Activated CD4-positive, alpha-beta T cell treated with anti-CD3 and anti-CD28 coated beads, Interleukin-2, amount 50 U/mL, for 16 hours (primary cell): ENCODE measurements at places on chromosomes 6 and 20.
A peak's percentile ranks its signal among the peaks of the same experiment; 100 is the strongest.

- no peak for DNase-seq
Measured at GRCh38 chr6:15916581-15916980, 212.3 kb upstream of the MYLIP start.

DNA sequence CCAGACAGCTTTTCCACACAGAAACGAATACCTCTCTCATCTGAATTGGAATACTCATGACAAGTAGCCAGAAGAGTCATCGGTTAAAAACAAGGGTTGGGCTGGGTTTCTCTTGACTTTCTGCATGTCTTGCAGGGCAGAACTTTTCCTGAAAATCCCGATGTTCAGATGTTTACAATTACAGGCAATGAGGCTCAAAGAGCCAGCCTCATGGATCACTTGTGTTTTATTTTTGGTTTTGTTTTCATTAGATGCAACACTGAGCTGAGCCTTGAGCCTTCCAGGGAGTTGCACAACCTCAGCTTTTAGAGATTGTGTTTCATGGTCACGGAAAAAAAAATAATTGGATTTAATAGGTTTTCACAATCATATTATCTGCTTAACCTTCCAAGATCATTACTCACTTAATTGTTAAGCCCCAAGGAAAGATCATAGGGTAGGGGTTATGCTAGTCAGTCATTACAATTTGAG is 288.1 kb upstream of the PRDM1 start:
- no peak for DNase-seq

DNA sequence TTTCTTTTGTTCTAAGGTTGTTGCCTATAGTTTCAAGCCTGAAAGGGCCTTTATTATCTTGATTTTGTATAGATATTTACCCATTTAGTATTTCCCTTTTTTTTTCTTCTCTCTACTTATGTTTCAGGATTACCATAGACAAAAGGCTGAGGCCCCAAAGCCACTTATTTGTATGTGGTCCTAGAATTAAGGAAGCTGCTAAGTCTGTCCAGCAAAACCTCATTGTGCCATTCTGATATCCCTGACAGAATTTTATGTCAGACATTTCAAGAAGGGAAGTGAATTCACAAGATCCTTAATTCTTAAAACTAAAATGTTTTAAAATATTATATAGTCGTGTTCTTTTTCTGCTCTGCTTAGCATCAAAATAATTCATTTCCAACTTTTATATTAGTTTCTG is 6.9 kb downstream of the HAO1 start:
- DNase-seq, result no peak

- DNase-seq, result no peak
Measured at GRCh38 chr6:21824431-21825177, 231.1 kb downstream of the SOX4 start.

DNA sequence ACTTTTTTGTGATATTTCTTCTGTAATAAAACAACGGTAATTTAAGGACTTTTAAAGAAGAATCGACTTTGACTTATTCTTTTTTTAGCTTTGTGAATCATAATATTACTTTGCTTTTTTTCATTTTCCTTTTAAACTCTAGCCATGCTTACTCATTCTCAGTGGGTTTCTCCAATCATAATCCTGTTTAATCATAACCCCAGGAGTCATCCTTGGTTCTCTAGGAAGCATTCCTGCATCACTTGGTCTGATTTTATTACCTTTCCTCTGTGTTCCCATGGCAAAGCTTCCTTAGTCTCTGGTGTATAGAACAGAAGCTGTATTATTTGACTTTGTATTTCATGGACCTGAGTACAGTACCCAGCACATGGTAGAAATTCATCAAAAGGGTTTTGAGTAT is 223.5 kb downstream of the CDKAL1 start:
- DNase-seq, result no peak

DNA sequence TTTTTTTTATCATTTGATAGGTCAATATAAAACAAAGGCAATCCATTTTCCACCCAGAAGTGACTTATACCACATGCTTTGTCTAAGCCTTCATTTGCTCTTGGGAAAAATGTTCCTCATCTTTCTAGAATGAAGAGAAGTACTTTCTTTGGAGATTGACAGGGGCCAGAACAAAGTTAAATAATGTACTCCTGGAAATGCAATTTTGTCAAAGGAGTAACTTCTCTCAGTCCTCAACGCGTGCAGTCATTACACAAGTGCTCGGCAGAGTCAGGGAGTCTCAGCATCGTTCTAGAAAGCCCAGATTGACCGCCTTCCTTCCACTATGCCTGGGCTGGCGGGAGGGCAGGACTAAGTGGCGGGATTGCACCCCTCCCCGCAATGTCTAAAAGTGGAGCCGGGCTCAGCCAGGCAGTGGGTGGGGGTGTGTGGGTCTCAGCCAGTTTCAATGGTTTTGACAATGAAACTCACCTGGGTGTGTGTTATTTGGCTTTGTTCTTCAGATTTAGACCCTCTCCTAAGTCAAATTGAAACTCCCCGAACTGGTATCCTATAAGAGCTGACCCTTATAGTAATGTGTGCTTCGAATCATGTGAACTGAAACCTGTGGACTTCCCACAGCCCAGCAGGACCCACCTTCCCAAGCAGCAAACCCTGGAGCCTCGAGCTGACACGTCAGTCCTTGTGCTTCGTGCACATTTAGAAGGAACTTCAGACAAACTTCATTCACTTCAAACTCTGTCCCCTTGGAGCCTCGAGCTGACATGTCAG is 63.2 kb upstream of the DUSP22 start:
- DNase-seq, result no peak

DNA sequence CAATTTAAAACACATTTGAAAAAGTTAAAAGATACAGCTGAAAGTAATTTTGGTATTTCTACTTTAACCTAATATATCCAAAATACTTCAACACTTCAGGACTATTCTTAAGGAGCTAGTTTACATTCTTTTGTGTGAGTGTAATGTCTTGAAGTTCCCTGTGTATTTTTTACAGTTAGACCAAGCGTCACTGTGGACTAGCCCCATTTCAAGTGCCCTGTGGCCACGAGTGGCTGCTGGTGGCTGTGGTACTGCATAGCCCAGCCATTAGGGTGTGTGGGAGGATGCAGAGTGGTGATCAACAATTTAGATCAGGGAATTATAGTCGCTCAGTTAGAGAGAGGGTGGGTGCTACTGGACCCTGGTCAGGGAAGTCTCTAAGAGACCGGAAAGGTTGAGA is 869 bp upstream of the CST5 start:
- DNase-seq, result no peak

DNA sequence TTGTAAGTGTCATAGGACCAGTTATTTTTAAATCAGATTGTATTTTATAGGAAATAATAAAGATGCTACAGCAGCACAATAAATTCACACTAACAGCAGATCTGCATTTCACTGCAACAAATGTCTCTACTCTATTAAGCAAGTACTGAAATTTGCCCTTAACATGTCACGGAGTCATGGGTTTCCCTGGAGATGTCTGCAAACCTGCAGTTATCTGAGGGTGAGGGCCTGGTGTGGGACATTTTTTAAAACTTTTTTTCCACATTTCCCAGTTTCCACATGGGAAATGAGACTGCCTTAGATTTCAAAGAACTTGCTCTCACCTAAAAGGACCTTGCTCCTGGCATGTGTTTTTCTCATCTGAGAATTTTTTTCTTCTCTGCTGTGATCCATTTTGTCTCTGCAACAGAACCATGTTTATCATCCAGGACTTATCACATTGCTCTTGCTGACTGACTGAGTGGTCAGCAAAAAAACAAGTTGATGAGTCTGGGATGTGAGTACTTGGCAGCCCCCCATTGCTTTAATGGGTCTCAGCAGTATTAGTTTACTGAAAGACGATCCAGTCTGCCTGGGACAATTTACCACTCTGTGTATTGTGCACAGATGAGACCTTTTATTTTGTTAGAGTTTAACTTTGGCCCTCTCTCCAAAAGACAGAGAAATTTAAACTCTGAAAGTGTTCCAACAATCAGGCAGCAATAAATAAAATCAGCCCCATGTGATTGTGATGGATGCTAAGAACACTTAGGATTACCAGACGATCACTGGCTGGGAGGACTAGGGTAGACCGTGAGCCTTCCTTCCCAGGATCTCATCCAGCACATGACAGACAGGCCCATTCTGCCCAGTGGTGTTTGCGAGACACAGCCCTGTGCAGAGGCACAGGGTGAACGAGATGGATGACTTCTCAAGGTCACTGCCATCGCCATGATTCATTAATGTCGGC is 268.8 kb downstream of the BTBD9 start:
- DNase-seq, result no peak

- DNase-seq, result no peak
Measured at GRCh38 chr6:44020148-44020547, 107.1 kb downstream of the MRPL14 start.

GRCh38 chr20:63056236-63057170 is 49.7 kb upstream of the BHLHE23 start:
- peak; percentile 17 for DNase-seq

DNA sequence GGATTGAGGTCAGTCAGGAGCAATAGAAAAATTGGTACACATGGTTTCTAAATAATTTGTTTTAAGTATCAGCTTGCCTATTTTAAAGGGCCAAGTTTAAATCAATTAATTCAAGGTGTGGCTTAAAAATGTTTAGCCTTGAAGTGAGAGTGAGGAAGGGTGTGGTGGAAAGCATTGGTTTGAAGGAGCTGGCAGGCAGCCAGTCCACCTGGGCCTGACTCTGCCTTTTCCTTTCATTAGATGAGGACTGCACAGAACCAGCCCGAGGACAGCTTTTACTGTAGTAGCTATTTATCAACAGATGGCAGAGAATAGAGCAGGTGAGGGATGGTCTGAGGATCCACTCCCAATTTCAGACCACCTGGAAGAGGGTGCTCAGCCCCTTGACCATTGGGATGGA is 42.4 kb downstream of the DHX35 start:
- DNase-seq, result no peak

GRCh38 chr6:15287670-15288375 is 42.0 kb downstream of the JARID2 start:
- DNase-seq, result no peak

DNA sequence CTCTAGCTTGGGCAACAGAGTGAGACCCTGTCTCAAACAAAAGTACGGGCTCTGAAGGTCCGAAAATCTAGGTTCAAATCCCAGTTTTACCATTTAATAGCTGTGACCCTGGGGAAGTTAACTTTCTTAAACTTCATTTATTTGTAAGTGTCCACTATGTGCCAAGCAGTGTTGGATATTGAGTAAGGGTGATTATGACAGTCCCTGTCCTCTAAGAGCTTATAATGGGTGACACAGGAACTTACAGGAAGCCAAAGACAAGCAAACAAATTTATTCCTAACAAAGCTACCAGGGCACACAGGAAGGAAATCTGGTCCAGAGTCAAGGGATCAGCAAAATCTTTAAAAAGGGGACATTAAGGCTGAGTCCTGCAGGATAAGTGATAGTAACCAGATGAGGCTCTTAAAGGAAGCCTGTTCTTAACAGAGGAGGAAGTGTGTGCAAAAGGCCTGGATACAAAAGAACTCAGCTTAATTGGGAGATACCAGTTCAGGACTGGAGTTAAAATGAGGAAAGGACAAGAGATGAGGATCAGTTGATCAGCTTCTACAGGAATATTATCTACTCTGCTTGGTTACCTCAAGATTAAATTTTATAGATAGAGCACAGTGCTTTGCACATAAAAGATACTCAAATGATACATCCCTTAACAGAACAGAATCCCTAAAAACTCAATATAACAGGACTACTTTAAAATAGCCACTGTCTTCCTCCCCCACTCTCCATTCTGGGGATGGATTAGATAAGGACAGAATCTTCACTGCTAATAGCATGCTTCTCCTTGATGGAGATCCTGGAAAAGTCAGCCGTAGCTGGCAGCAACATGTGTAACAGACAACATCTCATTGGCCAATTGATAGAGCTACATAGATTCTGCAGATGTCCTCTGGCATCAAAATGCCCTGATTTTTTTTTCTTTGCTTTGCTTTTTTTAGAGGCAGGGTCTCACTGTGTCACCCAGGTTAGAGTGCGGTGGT is 6.1 kb downstream of the SNX3 start:
- no peak for DNase-seq

DNA sequence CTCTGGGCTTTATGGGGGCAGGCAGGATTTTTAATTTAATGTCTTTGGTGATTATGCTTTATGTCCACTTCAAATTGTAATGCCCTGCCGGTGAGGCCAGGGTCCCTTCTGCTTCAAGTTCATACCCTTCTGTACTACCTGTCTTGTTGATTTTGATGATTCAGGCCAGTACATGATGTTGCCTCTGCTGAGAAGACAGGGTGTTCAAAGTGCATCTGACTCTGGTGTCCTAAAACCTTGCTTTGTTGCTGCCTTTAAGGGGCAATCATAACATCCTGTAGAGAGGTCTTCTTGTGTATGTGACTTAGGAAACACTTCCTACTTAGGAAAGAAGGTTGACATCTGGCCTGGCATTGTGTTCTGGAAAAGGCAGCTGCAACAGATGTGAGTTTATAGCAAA is 113.2 kb downstream of the TMEM170B start:
- no peak for DNase-seq

DNA sequence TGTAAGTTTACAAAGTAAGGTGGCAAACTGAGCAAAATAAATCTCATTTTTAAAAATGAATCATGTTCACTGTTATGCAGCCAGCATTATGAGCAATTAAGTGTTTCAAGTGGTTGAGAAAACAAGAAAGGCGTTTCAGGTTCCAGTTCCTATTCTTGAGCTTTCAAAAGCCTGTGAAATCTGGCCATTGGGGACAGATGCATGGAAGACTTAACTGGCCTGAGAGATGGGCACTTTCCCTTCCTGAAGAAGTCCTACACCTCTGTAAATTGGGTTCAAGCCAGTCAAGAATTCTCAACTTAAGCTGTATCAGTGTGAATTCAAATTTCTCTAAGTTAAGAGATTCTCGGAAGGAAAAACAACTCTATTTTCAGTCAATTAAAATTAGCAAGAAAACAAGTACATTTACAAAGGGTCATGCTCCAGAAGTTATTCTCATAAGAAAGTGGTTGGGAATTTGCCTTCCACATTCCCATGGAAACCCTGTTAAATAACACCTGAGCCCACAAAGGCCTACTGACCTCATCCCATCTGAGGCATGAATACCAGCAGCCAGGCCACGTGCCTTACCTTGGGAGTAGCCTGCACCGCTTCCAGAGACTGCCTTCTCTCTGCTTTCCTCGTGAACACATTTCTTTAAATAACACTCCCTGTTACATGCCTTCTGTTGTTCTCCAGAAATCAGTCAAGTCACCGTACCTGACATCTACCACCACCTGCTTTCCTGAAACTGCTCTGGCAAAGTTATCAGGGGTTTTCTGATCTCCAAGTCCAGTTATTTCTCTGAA is 19.4 kb downstream of the MAP3K5 start:
- no peak for DNase-seq

GRCh38 chr20:57431539-57431835 is 40.3 kb downstream of the RBM38 start:
- no peak for DNase-seq

GRCh38 chr20:19770375-19770774 is 12.3 kb downstream of the RIN2 start:
- DNase-seq, result no peak

GRCh38 chr6:26519359-26519758 is 18.8 kb upstream of the HMGN4 start:
- DNase-seq, result no peak

GRCh38 chr6:73364121-73364520 is 1.7 kb downstream of the KHDC3L start:
- no peak for DNase-seq

- peak; percentile 42 for DNase-seq
Measured at GRCh38 chr6:150894935-150895552, 29.5 kb downstream of the MTHFD1L start.
